ENCODE measurements at places on chromosomes 4 and X.
A peak's percentile ranks its signal among the peaks of the same experiment; 100 is the strongest.

- no peak for DNase-seq
These were observed 4.6 kb downstream of the CTBP1 start for GRCh38 chr4:1244081-1244977.

- DNase-seq = no peak
These were observed 201.2 kb downstream of the MID1IP1 start for GRCh38 chrX:39002466-39002865.

DNA sequence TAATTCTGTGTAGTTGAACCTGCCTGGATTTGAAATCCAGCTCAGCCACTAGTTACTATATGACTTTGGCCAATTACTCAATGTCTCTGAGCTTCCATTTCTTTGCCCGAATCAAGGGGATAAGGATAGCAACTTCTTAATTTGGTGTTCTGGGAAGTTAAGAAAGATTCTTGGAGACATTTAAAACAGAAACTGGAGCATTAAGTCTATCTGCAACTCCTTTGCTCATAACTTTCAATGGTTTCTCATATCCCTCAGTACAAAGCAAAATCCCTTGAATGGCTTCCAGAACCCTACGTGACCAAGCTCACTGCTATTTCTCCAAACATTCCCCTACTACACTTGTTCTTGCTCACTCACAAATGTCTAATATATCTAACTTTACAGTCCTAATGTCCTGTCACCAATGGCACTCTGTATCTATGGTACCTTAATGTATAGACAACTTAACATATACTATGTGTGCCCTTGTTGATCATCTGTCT is 849.1 kb upstream of the SLIT2 start:
- no peak for DNase-seq

DNA sequence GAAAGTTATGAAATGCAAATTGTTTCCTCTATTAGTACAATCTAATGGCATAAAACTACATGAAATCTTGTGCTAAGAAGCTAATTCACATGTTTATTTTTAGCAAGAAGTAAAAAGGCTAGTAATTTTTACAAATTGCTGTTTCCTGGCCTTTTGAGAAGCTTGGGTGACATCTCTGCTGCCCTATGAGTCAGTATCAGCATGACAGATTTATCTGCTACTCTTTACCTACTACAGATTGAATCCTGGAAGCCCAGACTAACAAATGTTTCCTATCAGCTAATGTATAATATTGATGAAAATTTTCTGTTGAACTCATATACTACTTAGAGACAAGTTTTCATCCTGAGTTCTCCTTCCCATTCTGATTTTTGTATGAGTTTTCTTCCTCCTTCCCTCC is 232.4 kb downstream of the DCTD start:
- no peak for DNase-seq

- no peak for DNase-seq
These were observed 175.5 kb downstream of the DHRSX start for GRCh38 chrX:2325076-2325784.

DNA sequence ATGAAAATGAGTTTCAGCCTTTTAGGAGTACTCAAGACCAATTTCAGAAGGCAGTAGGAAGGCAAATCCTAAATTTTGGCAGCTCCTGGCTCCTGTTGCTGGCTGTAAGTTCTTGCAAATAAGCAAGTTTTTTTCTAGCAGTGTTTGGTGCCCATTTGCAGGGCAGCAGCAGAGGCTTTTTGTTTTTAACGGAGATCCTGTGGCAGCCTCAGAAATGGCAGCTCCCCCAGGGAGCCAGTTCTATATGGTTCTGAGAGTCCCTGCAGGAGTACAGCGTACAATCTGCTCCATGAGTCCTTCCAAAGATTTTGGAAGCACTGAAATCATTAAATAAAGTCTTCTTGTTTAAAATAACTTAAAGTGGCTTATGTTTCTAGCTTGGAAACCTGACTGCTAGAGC is 171.9 kb downstream of the NDST4 start:
- no peak for DNase-seq

DNA sequence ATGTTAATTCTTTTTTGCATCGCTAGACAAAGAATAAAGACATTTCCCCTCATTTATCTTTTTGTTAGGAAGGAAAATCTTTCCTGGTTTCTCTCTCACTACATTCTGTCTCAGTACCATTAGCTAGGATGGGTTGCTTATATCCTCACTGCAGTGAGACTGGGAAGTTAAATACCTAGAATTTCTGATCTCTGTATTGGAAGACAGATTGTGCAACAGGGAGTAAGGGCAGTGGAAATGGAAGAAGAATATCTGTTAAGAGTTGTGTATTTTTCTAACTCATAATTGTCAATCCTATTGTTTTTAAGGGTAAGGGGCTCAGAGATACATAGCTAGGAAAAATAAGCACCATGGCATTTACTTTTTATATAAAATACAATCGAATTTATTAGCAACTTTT is 19.6 kb downstream of the PTPN13 start:
- DNase-seq = no peak

GRCh38 chrX:37779857-37780256 is at the start of gene CYBB:
Gene CYBB, plus strand, starts transcription at chrX:37780059. Its CDS starts 19 bp downstream, at chrX:37780078.
- no peak for DNase-seq

DNA sequence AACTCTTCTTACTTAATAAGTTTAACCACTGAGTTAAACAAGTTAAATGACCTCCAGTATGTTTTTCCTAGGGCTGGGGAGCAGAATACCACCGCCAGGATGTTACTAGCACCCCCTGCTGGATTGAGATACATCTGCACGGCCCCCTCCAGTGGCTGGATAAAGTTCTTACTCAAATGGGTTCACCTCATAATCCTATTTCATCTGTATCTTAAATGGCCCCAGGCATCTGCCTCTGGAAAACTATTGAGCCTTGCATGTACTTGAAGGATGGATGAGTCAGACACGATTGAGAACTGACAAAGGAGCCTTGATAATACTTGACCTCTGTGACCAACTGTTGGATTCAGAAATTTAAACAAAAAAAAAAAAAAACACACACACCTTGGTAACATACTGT is 61.5 kb upstream of the MMAA start:
- peak; percentile 9 for DNase-seq

DNA sequence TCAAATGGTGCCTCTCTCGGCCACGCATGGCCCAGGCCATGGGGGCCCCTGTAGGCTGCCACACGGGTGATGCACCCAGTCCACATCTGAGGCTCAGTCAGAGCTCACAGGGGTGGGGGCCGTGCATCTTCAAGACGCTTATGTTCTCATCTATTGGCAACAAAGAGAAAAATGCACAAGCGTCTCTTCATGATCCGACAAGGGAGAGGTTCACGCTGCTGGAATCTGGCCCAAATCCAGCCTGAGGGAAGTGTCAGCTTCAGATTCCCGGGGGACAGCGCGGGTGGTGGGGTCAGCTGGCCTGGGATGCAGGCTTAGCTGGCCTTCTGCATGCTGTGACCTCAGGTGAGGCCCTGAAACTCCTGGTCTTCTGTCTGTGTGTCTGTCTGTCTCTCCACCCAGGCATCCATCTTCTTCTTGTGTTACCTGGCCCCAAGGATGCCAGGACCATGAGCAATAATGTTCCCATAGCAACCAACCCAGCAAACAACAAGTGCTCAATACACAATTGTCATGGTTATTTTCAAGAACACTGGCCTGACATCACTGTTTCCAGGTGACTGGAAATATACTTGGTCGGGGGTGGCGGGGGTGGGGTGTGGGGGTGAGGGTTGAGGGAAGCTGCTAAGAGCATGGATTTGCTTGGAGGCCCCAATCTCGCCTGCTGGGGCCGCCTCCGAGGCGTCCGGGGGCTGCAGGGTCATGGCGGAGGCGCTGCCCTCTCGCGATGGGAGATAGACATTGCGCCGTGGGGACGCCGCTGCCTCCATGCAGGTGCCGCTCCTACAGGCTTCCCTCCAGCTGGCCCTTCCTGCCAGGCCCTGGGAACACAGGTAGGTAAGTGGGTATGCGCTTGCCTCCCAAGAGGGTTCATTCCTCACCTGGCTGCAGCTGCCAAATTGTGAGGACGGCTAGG is 48.3 kb downstream of the ABLIM2 start:
- DNase-seq = no peak

GRCh38 chr4:33086331-33086925 is 2366.3 kb downstream of the PCDH7 start:
- DNase-seq = no peak

GRCh38 chr4:6111354-6111960 is 88.9 kb downstream of the JAKMIP1 start:
- DNase-seq = no peak

- no peak for DNase-seq
These were observed 137.3 kb upstream of the RPL34 start for GRCh38 chr4:108483079-108483478.

DNA sequence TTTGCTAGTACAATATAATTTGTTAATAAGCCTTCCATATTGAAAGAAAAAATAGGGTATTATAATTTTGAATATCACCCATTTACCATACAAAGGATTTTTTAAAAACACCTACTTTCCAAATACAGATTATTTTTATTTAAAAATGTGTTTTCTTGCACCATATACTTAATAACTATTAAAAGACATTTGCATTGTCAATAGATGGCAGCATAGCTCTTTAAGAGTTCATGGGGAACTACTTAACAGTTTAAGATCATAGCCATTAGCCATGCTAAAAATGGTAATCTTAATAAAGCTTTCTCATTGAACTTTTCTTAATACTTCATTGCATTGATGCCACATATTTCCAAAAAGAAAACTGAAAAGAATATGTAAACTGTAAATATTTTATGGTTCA is 1995.9 kb downstream of the C4orf33 start:
- no peak for DNase-seq

GRCh38 chrX:16970977-16971376 is 24.5 kb downstream of the REPS2 start:
- DNase-seq = no peak

- no peak for DNase-seq
These were observed 18.4 kb upstream of the DDX60 start for GRCh38 chr4:168336837-168337549.

GRCh38 chr4:47217884-47218283 is 186.5 kb downstream of the GABRB1 start:
- no peak for DNase-seq

DNA sequence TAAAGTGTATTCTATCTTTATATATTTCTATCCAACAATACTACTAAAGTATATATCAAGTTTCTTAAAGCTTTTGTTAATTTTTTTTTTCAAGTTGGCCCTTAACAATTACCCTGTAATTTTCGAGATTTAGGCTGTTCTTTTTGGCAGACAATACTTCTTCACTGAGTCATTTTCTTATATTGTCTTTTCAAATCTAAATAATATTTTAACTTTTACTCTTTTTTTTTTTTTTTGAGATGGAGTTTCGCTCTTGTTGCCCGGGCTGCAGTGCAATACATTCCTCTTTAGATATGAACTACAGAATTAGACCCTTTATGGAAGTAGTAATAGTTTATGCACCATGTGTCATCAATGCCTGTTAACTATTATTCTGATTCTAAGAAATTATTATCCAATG is 120.7 kb downstream of the GLRA3 start:
- no peak for DNase-seq

GRCh38 chr4:174037049-174037448 is 246.4 kb downstream of the FBXO8 start:
- no peak for DNase-seq

DNA sequence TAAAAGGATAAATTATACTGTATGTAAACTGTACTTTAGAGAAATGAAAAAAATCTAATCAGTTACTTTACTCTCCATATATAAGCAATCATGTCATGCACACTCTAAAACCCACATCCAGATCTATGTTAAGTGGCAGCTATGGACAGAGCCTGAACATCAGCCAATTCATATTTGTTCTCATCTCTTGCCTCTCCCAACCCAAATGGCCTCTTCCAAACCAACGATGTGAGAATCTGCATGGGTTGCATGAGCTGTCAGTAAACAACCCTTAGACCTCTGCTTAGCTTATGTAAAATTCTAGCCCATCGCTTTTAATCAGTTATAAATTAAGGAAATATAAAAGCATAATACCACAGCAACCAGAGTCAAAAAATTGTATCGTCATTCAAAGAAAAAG is 288.7 kb upstream of the INTU start:
- no peak for DNase-seq

GRCh38 chrX:46642145-46642544 is 68.6 kb downstream of the CHST7 start:
- no peak for DNase-seq

DNA sequence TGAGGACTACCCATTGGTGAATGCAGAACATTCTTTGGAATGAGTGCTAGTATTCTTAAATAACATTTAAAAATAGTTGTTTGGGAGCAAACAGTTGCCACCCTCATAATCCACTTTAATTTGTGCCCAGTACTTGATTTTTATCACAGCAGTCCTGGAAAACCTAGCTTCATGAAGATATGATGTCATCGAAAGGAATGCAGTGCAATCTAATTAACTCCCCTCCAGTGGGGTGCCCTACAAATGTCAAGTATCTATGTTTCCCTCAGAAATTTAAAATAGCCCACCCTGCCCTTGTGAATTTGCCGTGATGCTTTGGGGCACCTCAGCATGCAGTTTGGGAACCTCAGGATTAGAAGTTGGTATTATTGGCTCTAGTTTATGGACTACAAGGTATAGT is 5.4 kb downstream of the RAB9A start:
- DNase-seq = no peak

GRCh38 chr4:185112104-185112503 is 31.0 kb upstream of the SLC25A4 start:
- DNase-seq = no peak

GRCh38 chr4:32196950-32197688 is 1477.0 kb downstream of the PCDH7 start:
- DNase-seq = no peak

DNA sequence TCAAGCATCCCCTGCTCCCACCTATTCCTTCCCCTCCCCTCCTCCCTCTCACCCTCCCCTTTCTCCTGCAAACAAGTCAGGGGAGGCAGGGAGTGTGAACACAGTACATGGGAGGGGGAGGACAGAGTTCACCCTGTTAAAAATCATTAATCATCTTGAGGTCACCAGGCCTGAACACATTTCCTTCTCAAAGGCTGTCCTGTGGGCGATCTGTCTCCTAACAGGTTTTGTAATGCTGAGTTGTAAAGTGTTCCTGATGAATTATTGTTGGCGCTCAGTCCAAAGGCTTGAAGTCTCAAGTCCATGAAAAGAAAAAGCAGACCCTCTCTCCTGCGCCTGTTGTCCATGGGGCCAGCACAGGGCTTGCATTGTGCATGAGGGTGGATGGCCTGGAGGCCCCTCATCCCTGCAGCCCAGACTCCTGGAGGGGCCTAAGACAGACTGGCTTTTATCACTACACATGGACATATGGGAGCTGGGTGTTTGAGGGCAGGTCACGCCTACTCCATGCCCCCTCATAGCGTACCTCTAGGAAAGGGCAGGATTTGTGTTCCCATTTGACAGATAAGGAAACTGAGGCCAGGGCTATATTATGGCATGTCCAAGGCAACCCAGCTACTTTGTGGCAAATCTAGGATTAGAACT is 189.1 kb downstream of the RAB28 start:
- DNase-seq = no peak

GRCh38 chrX:8815460-8816065 is 14.4 kb upstream of the FAM9A start:
- DNase-seq = no peak
